ENCODE measurements at places on chromosomes 7 and 10. TPM values are rescaled to one million over a fixed set of nuclear protein-coding genes. Genes with fewer than 3 reads are reported as not detected.

EGFR gene
- 108 TPM for total RNA-seq

TRPV5 gene
- not detected for total RNA-seq

GPER1 gene
- 0.86 TPM for total RNA-seq

CHAT gene
- total RNA-seq, result not detected

GTF2IRD1 gene
- 20.0 TPM for total RNA-seq

ADCY1 gene
- total RNA-seq, result 2.4 TPM

GHITM gene
- total RNA-seq, result 193 TPM

TRIM50 gene
- not detected for total RNA-seq

NODAL gene
- not detected for total RNA-seq

CYP2E1 gene
- 0.35 TPM for total RNA-seq

CACNA2D1 gene
- total RNA-seq, result 10.9 TPM

DOCK4 gene
- 4.0 TPM for total RNA-seq

MUC12 gene
- total RNA-seq, result 16.2 TPM

GIMAP6 gene
- not detected for total RNA-seq

EBLN1 gene
- total RNA-seq, result not detected

MMD2 gene
- total RNA-seq, result not detected

ASL gene
- 21.1 TPM for total RNA-seq

PTF1A gene
- total RNA-seq, result not detected

ELMO1 gene
- total RNA-seq, result 1.6 TPM

ANKRD30A gene
- total RNA-seq, result 1.0 TPM

FAM241B gene
- total RNA-seq, result 18.8 TPM

SPDYE9 gene
- total RNA-seq, result not detected

PLXDC2 gene
- not detected for total RNA-seq

SVIL gene
- total RNA-seq, result 22.7 TPM

LIPM gene
- total RNA-seq, result not detected

ARHGAP22 gene
- 3.1 TPM for total RNA-seq

VPS37D gene
- total RNA-seq, result 2.6 TPM

PAX4 gene
- not detected for total RNA-seq

TACC2 gene
- 86.3 TPM for total RNA-seq

MMP21 gene
- total RNA-seq, result not detected

Data from A549 treated with ZK216348 at 1 μM for 4 hours (cell line).